Fibroblast of skin of right quadriceps (primary cell): ENCODE measurements at places on chromosomes 4 and X.

DNA sequence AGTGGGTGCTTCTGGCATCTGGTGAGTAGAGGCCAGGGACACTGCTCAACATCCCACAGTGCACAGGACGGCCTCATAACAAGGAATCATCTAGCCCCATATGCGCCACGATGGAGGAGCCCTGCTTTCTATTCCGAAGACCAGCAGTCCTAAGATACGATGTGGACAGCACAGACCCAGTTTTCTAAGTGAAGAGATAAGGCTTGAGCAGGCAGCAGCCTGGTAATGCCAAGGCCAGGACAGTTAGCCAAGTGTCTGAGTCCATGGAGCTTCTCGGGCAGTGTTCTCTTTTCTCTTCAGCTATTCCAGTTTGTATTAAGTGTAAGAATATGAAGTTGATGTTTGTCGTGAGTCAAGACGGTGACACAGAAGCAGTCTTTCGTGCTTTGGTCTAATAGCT is 112.7 kb downstream of the TBL1X start:
- no peak for DNase-seq

DNA sequence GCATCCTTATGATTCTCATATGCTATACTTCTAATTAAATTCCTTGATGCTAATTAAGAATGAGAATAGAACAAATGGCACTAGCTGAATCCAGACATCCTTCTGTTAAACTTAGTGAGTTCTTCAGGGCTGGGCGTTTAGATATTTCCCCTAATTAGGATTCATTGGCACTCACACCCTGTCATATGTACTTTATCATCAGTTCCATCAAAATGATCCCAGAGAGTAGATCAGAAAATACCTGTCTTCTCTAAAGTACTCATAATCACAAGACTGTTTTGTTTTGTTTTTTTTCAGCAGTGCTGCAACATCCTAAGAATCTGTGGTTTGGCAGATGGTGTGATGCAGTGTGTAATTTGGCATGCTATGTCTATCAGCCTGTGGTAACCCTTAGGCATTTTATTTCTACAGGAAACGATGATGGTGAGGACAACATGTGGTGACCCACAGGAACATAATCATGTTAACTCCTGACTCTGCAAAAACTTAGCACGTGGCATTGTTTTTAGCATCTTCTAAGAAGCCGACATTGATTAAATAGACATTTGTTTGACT is 2528.4 kb downstream of the ARAP2 start:
- peak; percentile 90 for DNase-seq

DNA sequence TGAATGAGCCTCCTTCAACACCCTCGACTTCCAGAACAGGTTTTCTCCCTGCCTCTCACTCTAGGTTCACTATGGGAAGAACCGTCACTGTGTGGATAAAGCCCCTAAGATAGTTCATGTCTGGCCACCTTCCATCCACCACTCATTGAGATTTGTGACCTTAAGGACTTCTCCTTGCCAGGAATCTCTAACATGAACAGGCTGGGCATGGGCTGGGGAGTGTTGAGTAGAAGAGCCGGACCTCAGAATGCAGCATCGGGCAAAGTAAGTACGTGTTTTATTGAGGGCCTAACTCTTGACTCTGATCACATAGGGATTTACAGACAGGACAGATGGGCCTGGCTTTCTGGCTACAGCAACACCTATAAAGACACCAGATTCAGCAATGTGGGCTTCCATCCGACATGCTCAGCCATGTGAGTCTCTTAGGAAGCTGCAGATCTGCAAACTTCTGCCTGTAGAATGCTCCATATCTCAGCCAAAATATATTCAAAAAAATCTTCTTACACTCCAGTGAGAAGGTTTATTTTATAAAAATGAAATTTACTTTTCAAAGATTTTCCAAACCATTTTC is 26.4 kb upstream of the TRIM60 start:
- DNase-seq, result no peak

DNA sequence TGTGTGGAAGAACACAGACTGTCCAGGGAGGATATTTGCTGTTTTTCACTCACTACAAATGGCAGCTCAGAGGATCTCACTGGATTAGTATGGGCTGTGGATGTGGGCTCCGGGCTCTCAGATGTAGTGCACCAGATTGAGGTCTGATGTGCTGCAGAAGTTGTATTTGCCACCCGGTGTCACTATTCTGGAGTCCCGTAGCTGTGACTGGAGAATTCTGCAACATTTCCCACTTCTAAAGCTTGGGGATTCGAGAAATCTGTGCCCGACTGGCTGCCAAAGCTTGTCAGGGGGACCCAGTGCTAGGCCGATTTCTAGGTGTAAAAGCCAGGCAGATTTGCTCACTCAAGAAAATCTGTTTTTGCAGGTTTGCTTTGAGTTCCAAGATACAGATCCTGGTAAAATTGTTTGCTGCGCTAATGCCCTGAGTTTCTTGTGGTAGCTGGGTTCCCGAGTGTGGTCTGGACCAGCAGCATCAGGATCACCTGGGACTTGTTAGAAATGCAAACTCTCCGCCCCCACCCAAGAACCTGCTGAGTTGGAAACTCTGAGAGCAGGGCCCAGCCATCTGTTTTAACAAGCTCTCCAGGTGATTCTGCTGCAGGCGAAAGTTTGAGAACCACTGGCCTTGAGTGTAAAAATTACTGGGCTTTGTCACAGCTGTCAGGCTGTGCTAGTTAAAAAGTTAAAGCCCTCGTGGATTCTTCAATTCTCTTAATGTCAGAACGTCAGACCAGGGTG is 18.1 kb downstream of the KIT start:
- no peak for DNase-seq

- no peak for DNase-seq
These were observed 58.1 kb upstream of the UCP1 start for GRCh38 chr4:140626661-140627376.

- DNase-seq, result no peak
These were observed 23.1 kb upstream of the CCNQ start for GRCh38 chrX:153621949-153622598.

DNA sequence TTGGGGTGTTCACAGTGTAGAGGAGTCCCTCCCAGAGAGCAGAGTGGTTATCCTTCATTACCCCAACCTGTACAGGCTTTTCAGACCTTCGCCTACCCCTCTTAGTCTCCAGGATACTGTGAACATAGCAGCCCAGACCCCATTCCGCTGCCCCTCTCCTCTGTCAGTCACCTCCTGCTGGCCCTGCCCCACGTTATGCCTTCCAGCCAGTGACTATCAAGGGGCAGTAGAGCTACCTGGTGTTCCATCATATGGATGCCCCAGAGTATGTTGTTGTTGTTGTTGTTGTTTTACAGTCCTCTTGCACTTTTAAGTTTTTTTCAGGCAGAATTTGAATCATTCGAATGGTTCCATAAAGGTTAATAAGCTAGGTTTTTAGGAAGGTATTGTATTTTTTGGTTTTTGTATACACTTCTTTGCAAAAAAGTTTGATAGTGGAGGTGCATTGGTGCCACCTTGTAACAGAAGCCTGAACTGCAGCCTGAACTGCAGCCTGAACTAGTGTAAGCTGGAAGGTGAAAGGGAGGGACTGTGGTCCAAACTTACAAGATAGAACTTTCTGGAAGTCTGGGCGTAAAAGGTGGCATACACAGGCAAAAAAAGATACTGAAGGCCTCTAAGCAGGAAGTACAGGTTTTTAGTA is 101.4 kb upstream of the RAB40AL start:
- DNase-seq, result no peak

GRCh38 chr4:74056858-74057562 is 18.5 kb upstream of the CXCL3 start:
- peak; percentile 92 for DNase-seq

- DNase-seq, result peak; percentile 22
These were observed 6.5 kb downstream of the FATE1 start for GRCh38 chrX:151722241-151722846.

GRCh38 chr4:170162416-170162815 is 72.7 kb upstream of the AADAT start:
- DNase-seq, result no peak

DNA sequence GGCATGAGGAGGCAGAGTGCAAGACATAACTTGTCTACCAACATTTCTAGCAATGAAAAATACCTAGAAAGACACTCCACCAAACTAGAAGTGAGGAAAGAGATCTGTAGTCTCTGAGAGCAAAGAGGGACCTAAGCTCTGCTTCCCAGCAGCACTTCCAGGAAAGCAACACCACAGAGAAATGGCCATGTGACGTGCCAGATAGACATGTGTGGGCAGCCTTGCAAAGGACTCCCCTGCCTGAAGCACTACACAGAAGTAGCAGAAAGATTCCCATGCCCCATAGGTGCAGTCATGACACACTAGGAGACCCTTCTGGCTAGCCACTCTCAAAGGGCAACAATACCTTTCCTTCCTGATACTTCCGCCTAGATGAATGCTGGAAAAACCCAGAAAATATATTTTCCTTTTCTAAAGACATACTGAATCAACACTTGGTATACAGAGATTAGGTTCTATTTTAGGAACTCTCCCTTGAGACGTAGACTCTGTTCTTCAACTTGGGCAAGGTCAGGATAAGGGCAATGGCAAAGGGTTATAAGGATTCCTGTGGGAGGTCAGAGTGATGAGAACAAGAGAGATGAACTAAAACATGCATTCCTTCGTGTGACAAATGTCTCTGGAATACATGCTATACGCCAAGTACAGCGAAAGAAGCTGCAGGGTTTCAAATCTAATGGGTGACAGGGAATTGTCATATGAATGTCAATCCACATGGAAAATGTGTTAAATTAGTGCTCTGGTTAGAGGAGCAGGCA is 187.5 kb upstream of the ETNPPL start:
- DNase-seq, result peak; percentile 58

DNA sequence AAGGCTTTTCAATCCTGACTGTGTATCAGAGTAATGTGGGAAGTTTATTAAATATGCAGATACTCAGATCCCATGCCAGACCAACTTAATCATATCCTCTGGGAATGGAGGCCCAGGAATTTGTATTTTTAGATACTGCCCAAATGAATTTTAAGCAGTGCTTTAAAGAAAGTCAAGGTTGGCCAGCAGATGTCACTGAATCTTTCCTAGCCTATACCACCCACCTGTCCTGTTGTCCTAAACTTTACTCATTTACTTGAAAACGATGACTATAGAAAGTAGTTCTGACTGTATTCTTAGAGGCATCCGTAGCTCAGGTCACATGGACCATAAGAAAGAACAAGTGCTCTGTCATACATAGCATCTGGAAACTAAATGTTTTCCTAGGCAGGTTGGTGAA is 79.9 kb downstream of the AMOT start:
- peak; percentile 39 for DNase-seq

- DNase-seq, result no peak
These were observed 26.9 kb downstream of the CSF2RA start for GRCh38 chrX:1295550-1295949.

DNA sequence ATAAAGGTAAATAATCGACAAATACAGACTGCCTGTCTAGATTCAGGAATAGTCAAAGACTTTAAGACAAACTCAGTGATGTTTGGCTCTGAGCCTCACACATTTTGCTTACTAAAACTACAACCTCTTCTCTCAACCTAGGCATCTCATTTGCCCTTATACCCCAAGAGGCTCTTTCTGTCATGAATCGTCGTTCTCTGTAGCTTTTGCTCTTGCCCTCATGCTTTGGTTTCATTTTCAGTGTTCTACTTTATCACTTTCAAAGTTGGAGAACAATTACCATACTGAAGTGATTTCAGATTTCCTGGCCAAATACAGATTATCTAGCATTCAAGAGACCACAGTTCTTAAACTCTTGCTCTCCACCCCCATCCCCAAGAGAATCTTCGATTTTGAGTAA is 114.1 kb upstream of the RAP2C start:
- DNase-seq, result no peak
